DMS 273 treated with DMSO at 0.1 percent for 48 hours (cell line): ENCODE measurements at places on chromosomes 1 and 21.

GRCh38 chr1:15997637-15998280, 6.3 kb upstream of the SRARP start:
- DNase-seq = no peak

- no peak for DNase-seq
Measured at GRCh38 chr1:68198752-68199151, 33.6 kb downstream of the WLS start.

GRCh38 chr1:192575499-192576189, at the start of gene RGS1:
RGS1 (plus strand) TSS chr1:192575773; CDS start chr1:192575793, 20 bp downstream.
- no peak for DNase-seq

DNA sequence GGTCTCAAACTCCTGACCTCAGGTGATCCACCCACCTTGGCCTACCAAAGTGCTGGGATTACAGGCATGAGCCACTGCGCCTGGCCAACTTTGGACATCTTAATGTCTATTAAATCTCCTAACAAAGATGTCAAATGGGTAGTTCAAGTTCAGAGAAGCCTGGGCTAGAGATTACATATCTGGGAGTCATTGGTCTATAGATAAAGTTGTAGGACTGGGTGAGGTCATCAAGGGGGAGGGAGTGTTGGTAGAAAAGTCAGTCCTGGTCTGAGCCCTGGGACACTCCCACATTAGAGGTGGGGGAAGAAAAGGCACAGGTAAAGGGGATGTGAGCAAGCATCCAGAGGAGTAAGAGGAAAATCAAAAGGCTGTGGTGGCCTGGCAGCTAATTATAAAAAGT, 6.6 kb downstream of the UBIAD1 start:
- no peak for DNase-seq

- no peak for DNase-seq
Measured at GRCh38 chr1:215055281-215055935, 27.1 kb upstream of the KCNK2 start.

DNA sequence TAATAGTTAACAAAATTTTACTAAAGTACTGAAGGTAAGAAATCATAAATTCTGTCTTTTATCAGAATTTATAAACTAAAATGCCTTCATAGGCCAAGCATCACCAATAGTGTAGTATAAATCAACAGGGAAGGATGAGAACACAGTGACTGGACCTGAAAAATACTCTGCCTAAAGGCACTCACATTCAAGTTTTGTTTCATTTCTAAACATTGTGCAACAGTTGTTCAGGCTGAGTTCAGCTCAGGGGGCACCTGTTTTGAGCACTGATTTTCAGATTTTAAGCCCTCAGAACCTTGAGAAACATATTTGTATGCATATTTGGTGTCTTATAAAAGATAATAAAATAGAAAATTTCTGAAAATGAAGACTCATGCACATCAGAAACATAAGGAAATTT, 12.4 kb downstream of the ACBD6 start:
- DNase-seq = no peak

DNA sequence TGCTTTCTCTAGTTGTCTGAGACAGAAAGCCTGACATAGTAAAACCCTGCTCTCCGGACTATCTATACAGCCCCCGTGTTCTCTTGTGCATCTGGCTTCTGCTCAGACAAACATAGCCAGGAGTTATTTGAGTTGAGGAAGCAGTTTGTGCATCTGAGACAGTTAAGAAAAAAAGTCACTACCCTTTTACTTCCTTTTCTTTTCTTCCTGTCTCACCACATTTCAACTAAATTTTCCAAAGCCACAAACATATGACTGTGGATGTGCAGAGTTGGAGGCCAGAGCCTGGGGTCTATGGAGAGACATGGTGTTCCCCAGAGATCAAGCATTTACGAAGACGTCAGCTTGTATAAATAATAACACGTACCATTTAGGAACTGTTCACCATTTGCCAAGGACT, 158.5 kb upstream of the FGGY start:
- DNase-seq = no peak

DNA sequence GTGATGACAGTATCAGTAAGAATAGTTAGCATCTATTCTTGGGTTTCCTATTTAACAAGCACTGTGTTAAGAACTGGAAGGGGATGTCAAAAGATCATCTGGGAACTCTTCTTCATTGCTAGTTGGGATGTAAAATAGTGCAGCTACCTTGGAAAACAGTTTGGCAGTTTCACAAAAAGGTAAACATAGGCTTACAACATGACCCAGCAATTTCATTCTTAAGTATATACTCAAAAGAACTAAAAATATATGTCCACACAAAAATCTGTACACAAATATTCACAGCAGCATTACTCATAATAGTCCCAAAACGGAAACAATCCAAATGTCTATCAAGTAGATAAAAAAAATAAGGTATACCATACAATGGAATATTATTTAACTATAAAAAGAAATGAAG, 45.7 kb downstream of the DIPK1A start:
- DNase-seq = no peak

DNA sequence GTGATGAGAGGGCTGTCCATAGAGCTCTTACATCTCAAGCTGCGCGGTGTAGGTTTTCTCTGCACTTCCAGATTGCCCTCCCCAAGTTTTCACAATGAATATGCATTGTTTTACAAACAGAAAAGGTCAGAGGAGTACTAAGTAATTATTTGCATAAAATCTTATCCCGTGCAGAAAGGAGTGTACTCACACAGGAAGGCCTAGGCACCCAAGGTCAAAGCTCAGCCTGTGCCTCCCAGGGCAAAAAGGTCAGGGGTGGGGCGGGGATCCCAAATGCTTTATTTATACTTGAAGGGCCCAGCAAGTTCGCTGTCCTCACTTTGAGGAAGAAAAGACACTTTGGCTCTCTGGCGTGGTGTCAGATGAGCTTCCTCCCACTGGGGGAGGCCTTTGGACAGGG, 10.3 kb upstream of the KCNE1 start:
- no peak for DNase-seq

DNA sequence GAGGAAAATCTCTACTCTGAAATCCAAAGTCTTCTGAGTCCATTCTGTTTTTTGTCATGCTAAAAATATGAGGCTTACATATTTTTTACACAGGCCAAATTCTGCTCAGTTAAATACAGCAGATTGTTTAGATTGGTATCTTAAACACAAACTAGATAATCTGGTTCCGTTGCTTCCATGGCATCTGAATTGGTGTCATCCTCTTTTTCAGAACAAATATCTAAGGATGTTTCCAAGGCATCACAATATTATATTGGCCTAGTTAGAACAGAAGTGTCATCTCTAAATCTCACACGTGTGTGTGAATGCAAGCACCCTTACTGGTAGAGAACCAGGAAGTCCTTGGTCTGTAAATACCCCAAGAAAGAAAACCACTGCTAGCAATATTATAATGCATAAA, 151.2 kb downstream of the NRIP1 start:
- no peak for DNase-seq

DNA sequence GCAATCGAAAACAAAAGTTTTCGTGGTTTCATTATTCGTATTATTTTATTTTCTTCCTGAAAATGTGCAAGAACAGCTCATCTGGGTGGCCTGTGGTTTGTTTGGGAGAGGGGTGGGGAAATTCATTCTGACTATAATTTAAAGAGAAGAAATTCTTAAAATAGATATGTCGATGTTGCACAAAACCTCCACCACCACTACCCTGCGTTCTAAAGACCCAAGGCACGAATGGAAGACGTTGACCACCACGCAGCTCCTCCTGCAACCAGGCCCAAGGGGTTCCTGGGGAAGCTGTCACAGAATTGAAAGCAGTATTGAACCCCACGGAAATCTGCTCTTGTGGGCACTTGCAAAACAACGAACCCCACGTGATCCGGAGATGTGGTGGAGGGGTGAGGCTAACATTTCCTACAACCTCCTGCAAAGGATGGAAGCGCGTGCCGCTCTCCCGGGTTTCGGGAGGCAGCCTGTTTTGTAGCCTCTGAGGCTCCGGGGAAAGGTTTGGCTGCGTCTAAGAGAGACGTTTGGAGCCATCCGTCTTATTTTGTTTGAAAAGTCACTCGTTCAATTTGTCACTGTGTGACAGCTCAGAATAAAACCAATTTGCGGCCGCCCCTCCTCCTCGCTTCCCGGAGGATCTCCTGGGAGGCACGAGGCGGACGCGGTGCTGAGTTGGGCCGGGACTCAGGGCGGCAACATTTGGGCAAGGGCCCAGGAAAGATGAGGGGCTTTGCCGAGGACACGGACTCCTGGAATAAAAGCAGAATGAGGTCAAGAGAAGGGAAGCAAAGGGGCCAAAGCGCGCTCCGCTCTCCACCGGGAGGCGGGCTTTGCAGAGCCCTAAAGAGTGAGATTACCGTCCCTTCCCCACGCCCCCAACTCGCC, 810 bp upstream of the HLX start:
- no peak for DNase-seq

DNA sequence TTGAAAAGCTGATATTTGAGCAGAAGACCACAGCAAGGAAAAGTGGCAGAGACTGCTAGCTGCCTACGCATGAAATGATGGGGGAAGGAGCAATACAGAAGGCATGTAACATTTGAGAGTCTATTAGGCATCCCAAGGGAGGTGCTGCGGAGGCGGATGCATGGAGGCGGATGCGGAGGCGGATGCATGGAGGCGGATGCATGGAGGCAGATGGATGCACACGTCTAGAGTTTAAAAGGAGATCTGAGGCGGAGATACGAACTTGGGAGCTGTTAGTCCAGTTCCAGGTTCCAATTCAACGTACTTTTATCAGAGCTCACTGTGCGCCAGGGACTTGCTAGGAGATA, 744 bp upstream of the DDX20 start:
- DNase-seq = peak; percentile 74

- DNase-seq = no peak
Measured at GRCh38 chr1:162089748-162090147, 20.3 kb downstream of the NOS1AP start.

- no peak for DNase-seq
Measured at GRCh38 chr1:155952505-155952890, 11.1 kb downstream of the RXFP4 start.

GRCh38 chr1:59071289-59071688, 225.6 kb upstream of the FGGY start:
- no peak for DNase-seq

DNA sequence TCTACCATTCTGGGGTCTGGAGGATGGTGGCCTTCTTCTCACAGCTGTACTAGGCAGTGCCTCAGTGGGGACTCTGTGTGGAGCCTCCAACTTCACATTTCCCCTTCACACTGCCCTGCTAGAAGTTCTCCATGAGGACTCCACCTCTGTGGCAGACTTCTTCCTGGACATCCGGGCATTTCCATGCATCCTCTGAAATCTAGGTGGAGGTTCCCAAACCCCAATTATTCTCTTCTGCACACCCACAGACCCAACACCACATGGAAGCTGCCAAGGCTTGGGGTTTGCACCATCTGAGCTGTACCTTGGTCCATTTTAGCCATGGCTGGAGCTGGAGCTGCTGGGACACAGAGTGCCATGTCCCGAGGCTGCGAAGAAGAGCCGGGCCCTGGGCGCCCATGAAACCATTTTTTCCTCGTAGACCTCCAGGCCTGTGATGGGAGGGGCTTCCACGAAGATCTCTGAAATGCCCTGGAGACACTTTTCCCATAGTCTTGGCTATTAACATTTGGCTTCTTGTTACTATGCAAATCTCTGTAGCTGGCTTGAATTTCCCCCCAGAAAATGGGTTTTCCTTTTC, 170.5 kb downstream of the FOXD2 start:
- DNase-seq = no peak

DNA sequence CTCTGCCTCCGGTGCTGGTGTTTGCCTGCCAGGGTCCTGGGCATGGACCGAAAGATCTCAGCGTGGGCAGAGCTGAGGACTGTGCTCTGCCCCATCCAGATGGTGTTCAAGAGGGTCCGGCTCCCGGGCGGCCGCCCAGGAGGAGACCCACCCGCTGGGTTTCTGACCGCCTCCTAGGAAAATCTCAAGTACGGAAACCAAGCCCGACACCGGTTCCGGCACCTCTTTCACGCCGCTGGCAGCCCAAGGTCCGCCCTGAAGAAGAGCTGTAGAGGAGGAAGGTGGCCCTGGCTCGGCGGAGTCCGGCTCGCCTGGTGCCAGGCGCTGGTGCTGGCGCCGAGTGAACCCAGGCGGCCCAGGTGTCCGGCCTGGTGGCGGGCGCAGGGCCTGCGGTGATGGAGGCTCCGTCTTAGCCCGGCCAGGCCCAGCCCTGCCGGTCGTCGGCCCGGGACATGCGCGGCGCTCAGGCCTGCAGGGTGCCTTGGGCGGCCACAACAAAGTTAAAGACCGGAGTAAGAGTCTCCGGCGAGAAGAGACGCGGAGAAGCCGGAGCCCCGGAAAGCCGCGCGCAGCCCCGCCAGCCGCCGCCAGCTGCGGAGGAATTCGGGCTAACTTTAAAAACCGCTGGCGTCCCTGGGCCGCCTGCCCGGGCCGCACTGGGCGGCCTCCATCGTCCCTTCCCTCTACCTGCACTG, 1.5 kb downstream of the GRIK3 start:
- DNase-seq = no peak

DNA sequence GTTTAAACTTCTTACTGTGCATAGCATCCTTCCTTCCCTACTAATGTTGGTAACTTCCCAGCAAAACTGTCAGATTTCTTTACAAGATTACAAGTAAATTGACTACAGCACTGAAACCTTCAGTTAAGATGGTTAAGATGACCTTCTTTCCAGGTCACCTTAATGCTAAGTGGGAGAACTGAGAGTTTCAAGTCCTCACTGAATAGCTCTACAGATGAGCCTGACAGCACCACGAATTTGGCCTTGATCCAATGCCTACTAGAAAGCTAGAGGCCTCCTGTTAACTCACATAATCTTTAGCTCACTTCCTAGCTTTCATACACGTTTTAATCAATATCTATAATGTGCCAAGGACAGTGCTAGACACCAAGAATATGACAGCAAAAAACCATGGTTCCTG, 276.0 kb upstream of the PLD5 start:
- no peak for DNase-seq

- no peak for DNase-seq
Measured at GRCh38 chr1:117735045-117735992, 129.5 kb downstream of the TENT5C start.

GRCh38 chr1:67575861-67576260, 109.1 kb upstream of the GADD45A start:
- DNase-seq = peak; percentile 71

GRCh38 chr1:10200620-10201019, 9.8 kb upstream of the KIF1B start:
- no peak for DNase-seq

DNA sequence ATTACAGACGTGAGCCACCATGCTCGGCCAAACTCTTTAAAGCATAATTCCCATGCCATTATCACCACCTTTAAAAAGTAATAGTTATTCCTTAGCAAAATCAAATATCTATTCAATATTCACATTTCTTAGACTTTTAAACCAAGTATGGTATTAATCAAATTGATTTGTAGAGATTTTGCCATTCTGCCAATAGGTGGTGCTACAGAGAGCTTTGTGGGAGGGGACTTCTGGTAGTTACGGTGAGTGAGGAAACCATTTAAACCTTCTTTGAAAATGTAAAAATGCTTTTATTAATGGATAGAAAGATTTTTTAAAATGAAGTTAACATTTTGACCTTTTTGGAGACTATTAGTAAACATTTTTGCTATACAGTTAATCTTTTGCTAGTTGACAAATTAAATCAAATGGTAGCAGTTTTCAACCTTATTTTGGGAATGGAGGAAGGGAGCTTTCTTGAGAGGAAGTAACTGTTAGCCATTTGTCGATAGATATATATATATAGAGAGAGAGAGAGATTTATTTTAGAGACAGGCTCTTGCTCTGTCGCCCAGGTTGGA, 19.3 kb downstream of the IARS2 start:
- no peak for DNase-seq

GRCh38 chr1:39082010-39082799, 56.1 kb downstream of the NDUFS5 start:
- DNase-seq = no peak

- DNase-seq = no peak
Measured at GRCh38 chr1:195965475-195965874, 642.8 kb downstream of the KCNT2 start.

- peak; percentile 27 for DNase-seq
Measured at GRCh38 chr1:204617256-204618147, 68.0 kb downstream of the LRRN2 start.
